ENCODE measurements at places on chromosomes 11 and 22.

GRCh38 chr11:76177250-76177686 lies 29.0 kb downstream of the WNT11 start:
- DNase-seq, result no peak

- no peak for DNase-seq
These were observed 8.0 kb downstream of the RIBC2 start for GRCh38 chr22:45421349-45422055.

- no peak for DNase-seq
These were observed 734 bp downstream of the ZNF280B start for GRCh38 chr22:22507743-22508273.

- DNase-seq, result no peak
These were observed 137.7 kb upstream of the BLID start for GRCh38 chr11:122253589-122254231.

DNA sequence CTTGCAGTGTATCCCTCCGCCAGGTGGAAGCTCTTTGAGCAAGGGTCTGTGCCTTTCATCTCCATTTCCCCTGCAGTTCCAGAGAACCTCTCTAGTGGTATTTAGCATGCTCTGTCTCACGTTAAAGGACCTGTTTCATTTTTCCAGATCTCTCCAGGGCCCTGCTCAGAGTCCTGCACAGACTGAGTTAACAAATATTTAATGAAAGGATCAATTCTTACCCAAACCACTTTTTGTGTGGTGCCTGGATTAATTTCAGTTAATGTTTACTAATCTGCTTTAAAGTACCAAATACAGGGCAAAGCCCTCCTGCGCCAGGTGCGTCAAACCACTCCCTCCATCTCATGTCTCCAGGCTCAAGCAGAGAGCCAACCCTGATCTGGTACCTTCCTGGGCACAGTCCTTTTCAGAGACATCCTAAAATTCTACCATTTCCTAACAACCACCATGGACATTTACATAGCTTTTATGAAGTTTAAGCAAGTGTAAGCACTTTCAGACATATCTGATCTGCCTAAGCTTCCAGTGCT lies 18.7 kb upstream of the ACER3 start:
- no peak for DNase-seq

DNA sequence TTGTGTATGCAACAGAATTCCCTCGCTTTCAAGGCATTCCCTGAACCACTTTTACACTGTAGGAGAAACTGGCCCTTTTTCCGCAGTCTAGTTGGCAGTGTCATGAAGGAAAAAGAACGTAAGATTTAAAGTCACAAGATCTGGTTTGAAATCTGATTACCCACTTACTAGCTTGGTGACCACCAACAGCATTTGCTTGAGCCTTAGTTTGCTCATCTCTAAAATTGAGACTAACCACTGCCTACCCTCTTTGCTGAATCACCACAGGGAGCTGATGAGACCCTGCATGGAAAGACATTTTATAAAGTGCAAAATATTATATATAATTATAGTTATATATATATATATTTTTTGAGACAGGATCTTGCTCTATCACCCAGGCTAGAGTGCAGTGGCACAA lies 39.4 kb downstream of the SYTL2 start:
- no peak for DNase-seq

GRCh38 chr11:100927579-100927978 lies 202.0 kb downstream of the PGR start:
- DNase-seq, result no peak

DNA sequence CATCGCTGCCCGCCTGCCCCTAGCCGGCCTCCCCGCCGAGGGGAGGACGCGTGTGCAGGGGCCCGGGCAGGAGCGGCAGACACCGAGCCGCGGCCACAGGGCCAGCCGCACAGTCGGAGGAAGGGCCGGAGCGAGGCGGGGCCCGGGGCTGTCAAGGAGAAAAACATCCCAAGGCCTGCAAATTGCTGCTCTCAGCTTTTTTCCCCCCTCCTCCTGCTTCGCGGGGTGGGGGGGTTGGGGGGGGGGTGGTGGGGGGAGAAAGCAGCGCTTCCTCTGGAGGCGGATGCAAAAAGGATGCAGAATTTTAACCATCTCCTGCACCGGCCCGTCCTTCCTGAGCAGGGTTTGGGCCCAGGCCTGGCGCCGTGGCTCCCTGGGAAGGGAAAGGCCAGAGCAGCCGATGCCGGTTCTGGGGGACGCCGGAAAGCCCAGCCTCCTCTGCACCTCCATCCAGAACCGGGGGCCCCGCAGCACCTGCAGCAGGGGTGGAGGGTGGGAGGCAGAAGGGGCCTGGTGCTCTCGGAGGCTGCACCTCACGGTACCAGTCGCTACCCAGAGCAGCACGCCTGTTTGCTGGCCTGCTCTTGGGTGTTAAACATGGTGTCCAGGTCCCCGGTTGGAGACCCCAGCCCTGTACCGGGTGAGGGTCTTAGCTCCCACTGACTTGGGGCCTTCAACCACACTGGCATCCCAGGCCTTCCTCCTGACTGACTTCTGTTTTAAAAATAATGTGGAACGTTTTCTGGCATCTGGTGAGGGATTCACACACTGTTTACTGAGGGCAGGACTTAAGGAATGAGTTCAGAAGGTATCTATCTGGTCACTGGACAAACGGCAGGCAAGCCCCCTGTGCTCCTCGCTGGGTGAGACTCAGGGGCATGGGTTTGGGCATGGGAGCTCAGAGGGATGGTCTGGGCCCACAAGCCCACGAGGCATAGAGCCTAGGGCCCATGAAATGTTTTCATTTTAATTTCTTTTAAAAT lies 77.4 kb upstream of the WNT7B start:
- DNase-seq, result no peak

GRCh38 chr22:45006111-45006963 lies 3.5 kb downstream of the PHF21B start:
- no peak for DNase-seq

DNA sequence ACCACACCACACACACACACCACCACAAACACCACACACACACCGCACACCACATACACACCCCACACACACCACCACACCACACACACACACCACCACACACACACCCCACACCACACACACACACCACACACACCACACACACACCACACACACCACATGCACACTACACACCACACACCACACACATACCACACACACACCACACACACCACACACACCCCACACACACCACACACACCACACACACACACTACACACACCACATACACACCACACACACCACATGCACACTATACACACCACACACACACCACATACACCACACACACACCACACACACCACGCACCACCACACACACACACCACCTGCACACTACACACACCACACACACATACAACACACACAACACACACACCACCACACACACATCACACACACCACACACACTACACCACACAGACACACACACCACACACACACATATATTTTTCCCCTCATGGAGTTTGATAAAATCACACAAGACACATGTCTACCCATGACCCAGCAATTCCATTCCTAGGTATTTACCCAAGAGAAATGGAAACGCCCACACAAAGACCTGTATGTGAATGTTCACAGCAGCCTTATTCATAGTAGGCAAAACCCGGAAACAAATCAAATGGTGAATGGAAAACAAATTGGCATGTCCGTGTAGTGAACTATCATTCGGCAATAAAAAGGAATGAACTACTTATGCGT lies 14.3 kb downstream of the CD5 start:
- DNase-seq, result no peak

DNA sequence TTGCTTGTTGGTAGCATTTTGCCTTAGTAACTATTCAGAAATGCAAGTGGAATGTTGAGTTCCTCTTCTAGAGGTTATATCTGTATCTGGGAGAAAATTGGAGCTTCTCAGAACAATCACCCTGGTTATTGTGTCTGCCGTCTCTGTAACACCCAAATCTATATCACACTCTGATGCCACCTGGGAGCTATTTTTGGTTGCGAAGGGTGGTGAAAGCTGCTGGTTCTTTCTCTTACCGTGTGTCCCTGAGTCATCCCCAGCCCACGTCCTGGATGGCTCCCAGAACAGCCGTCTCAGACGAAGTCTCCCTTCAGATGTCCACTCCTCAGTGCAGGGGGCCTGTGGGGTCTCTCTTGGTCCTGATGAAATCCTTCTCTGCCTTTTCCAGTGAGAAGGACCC lies 83.5 kb downstream of the C22orf31 start:
- no peak for DNase-seq

DNA sequence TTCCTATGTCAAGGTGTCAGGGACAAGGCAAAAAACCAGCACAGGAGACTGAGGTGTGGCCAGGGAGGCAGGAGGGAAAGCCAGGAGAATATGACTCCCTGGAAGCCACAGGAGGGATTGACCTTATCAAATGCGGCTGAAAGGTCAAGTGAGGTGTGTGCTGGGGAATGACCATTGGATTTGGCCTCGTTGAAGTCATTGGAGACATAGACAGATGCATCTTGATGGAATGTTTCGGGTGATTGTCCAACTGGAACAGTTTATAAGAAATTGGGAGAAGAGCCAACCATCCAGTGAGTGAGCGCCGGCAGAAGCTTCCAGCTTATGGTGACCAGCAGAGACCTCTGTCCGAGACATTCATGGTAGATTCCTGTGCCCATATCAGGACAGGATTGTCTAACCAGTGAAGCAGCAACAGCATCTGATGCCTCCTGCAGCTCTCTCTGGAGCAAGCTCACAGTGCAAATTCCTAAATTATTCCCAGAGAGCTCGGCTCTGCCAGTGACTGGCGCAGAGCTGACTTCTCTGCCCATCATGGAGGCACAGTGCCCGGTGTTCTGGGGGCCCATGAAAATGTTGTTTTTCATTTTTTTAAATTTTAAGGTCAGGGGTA lies 95.4 kb downstream of the MYO18B start:
- DNase-seq, result no peak

GRCh38 chr22:23108249-23109078 lies 33.3 kb downstream of the RSPH14 start:
- no peak for DNase-seq

DNA sequence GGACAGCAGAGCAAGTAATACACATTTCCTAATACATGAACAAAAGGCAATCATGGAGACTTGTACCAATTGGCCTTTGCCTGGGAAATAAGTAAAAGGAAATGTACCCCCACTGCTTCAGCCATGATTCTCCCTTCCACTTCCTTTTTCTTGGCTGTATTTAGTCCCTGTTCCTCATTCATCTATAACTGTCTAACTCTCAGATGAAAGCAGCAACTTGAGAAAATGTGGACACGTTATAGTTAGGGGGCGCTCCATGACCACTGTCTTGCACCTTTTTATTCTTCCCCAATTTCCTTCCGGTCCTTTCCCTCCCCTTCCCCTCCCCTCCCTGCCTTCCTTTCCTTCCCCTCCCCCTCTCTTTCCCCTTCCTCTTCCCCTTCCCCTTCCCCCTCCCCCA lies 61.3 kb upstream of the BARX2 start:
- DNase-seq, result no peak

GRCh38 chr22:19769393-19769715 lies 8.8 kb downstream of the TBX1 start:
- DNase-seq, result no peak

DNA sequence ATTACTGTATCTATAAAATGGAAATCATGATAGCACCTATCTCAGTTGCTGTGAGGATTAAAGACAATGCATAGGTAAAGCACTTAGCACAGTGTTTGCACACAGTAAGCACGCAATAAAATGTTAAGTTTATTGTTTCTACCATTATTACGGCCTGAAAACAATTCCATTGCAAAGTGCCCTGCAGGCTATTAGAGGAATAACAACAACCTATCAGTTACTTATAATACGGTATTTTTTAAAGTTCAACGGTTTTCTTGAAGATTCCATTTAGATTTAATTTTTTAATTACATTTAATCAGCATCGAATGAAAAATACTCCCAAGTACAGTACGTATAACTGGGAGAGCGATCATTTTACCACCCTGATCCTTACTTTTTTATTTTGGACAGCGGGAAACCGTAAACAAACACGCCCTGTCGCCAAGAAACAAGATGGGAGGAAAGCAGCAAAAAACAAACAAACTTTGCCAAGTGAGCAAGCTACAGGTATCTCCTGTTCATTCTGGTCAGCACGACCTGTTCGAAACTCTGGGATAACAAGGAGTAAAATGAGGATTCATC lies 893 bp downstream of the SLC36A4 start:
- no peak for DNase-seq

DNA sequence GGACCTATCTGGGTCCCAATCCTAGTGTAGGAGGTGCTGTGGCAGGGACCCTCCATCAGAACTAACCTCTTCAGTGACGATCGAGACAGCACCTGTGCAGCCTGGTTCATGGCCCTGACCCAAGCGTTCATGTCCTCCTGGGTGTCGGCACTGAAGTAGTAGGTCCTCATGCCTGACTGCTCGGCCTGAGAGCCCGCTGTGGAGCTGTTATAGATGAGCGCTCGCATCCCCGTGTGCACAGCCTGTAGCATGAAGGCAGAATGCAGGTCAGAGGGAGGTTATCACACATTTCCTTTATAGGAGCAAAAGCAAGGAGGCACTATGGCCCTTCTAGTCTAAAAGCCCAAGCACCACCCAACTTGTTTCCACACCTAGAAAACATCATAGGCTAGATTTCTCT lies 103.0 kb downstream of the C11orf58 start:
- no peak for DNase-seq

GRCh38 chr22:23149743-23150238 lies 4.5 kb downstream of the RAB36 start:
- no peak for DNase-seq

DNA sequence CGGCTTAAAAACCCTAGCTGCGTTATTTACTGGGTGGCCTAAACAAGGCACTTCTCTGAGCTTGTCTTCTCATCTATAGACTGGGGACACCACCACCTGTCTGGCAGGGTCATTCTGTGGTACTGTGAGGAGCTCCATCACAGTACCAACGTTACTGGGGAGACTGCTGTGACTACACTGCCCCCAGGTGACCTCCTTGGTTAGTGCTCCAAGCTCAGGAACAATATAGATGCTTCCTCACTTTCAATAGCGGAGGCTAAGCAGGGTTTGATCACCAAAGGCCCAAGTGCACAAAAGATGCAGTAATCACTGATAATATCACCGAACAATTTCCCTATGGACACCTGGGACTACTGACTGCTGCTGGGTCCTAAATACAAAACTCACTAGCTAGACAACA lies 18.8 kb downstream of the PRPF19 start:
- no peak for DNase-seq

DNA sequence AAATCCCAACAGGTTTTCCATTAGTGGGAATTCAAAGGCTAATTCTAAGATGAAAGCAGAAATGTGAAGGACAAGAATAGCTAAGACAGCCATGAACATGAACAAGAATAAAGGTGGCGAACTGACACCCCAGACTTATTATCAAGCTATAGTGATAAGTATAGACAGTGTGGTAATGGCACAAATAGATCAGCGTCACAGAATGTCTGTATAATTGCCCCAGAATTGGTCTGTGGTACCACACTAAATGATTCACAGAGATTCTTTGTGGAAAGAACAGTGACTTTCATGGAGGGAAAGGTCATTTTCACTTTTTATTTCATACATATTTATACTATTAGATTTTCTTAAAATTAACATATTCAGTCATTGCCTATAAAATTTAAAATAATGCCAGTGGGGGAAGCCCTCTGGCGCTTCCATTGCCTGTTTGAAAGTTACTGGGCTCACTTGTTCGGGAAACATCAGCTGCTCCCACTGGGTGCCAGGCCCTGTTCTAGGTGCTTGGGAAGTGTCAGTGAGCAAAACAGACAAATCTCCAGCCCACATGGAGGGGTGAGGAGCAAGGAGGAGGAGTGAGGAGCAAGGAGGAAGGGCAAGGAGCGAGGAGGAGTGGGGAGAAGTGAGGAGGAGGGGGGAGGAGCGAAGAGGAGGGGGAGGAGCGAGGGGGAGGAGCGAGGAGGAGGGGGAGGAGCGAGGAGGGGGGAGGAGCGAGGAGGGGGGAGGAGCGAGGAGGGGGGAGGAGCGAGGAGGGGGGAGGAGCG lies 11.3 kb upstream of the NLRP6 start:
- DNase-seq, result no peak

GRCh38 chr11:65445101-65445603 lies 22.6 kb downstream of the NEAT1 start:
- no peak for DNase-seq

- no peak for DNase-seq
These were observed 54.6 kb upstream of the CHRM4 start for GRCh38 chr11:46445920-46446771.

Data from activated CD4-positive, CD25-positive, alpha-beta regulatory T cell treated with anti-CD3 and anti-CD28 coated beads, Interleukin-2, amount 50 U/mL, for 16 hours (primary cell).